CD4-positive, alpha-beta memory T cell (primary cell): ENCODE measurements at places on chromosomes 4 and X.

DNA sequence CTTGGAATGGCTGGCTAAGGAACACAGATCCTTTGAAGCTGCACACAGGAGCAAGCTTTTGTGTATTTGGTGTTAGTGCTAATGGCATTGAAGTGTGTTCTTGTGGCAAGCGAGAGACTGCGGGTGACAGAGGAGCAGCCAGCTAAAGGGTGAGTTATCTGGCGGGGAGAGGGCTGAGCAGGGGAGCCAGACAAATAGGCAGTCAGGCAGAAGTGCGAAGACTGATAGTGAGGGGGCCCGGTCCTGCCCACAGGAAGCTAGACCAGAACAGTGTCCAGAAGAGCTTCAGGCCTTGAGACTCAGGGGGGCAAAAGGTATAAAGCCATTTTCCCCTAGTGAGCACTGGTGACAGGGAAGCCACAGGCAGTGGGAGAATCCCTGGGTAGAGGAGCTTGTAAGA, 49.6 kb upstream of the MAMLD1 start:
- no peak for DNase-seq

DNA sequence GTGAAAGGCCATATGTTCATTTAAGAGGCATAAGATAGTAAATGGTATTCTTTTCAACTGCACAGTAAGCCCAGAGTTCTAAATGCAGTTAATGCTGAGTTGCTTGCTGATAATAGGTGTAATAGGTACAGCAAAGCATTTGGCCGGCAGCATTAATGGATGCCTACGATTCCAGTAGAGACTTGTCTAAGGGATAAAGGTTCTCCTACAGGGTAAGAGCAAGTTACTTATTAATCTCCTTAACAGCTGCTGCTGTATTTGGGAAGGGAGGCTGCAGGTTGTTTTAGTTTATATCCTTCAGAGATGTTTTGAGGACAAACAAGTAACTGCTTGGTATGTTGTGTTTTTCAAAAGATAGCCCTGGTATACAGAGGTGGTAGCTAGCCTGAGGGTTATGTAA, 16.8 kb downstream of the TSPAN7 start:
- DNase-seq = no peak

DNA sequence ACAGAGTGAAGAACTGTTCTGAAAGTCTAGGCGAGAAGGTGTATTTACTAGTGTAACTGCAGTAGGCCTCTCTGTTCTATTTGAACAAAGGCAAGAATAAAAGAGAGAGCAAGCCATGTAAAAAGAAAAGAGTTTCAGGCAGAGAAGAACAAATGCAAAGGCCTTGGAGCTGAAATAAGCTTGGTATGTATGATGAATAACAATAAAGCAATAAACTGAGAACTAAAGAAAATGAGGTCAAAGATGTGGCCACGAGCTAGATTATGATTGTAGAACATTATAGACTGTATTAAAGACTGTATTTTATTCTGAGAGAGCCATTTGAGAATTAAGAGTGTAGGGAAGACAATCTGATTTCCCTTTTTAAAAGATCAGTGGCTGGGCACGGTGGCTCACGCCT, 160.5 kb downstream of the LRBA start:
- DNase-seq = no peak

- DNase-seq = no peak
Observed at GRCh38 chrX:24153178-24153795, 3.8 kb downstream of the ZFX start.

DNA sequence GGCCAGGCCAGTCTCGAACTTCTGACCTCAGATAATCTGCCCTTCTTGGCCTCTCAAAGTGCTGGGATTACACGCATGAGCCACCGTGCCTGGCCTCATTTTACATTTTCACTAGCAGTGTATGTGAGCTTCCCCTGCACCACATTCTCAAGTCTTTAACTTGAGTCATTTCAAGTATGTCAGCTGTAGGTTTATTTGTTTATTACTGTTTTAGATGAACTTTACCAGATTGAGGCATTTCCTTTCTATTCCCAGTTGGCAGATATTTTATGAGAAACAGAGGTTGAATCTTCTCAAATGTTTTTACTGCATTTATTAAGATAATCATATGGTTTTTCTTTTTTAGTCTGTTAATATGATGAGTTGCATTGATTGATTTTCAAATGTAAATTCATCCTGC, 114.6 kb upstream of the SH3RF1 start:
- DNase-seq = no peak

DNA sequence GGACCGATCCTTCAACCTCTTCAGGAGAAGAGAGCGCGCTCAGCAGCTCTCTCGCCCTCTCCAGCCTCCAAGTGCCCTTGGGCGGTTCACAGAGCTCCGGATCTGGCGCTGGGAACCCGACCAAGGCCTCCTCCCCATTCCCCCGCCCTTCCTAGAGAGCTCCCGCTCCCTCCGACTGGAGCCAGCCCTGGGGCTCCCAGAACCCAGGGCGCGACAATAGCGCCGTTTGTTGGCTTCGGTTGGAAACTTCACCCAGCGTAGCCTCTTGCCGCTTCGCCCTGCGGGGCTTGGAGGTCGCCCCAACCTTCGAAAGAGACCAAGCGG, 3.1 kb upstream of the SOX3 start:
- DNase-seq = no peak

- no peak for DNase-seq
Observed at GRCh38 chr4:70674731-70675130, 8.4 kb upstream of the JCHAIN start.

- DNase-seq = no peak
Observed at GRCh38 chr4:168274871-168275270, 43.7 kb downstream of the DDX60 start.

DNA sequence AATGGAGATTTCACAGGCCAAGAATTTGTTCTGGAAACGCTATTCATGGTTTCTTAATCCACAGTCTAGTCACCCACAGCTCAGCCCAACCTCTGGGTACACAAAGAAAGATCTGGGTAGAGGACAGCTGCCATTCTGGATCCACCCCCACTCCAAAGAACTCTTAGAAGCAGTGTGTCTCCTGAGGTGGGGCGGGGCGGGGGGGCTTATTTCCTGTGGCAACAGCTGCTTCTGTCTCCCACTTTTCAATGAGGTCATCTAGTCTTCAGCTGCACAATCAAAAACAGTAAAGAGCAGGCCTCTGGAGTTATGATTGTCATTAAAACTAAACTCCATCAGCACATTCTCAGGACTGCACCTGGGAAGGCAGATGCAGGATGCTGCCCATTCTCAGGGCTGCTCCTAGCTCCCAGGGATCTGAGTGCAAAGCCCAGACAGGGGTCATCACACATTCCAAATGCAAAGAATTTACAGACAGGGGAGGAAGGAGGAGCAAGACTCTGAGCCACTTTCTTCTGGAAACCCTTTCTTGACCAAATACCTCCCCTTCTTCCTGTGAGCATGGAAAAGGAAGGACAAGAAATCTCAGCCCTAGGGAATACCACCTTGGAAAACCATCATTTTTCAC, 207.3 kb downstream of the HS6ST2 start:
- DNase-seq = no peak

DNA sequence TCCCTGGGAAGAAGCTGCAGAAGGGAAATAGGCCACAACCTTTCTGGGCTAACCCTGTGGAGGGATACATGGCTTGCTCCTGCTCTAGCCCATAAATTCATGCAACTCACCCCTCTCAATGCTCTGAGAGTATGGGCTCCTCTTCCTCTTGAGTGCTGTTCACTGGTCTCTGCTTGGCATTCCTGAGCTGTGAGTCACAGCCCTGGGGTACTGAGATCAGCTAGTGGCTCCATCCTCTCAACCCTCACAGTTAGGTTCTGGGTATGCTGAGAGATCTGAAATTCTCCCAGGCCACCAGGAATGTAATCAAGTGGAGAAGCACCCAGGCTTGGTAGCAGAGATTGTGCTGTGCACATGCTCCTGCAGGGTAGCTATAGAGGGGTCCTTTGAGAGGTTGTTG, 60.6 kb upstream of the SPANXN2 start:
- DNase-seq = no peak

DNA sequence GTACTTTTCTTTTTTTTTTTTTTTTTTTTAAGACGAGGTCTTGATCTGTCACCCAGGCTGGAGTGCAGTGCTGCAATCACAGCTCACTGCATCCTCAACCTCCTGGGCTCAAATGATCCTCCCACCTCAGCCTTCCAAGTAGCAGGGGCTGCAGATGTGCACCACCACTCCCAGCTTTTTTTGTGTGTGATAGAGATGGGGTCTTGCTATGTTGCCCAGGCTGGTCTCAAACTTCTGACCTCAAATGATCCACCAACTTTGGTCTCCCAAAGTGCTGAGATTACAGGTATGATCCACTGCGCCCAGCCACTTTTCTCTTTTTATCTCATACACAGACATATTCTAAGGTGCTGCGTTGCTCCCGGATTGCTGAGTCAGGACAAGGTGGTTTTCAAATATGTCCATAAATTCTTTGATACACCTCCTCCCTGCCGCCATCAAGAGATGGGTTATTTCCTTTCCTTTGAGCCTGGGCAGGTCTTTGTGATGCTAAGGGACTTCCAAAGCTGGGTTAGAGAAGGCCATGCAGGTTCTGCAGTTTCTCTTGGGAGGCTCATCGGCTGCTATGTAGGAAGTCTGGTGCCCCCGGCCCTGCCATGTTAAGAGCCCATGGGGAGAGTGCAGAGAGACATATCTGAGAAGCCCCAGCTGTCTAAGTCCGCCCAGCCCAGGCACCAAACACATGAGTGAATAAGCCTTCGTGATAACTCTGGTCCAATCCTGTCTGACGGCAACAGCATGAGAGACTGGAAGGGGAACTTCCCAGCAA, 8.4 kb upstream of the PLA2G12A start:
- no peak for DNase-seq

GRCh38 chr4:144509088-144510015, 136.6 kb upstream of the HHIP start:
- no peak for DNase-seq

GRCh38 chrX:101764538-101764937, 104.9 kb upstream of the ARMCX2 start:
- no peak for DNase-seq

DNA sequence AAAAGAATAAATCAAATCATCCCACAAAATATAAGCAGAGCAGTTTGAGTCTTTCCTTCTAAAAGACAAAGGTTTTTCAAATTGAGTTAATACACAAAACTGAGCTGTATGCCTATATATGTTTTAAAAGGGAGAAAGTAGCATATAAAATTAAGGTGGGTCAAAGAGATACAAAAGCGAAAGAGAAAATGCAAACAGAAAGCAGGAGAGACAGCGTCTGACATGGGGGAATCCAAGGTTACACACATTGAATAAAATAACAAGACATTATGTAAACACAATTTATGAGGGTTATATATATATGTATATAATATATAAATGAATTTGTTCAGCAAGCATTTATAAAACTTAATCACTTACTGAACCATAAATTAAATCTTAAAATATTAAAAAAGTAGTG, 276.1 kb upstream of the LCORL start:
- DNase-seq = no peak

- DNase-seq = no peak
Observed at GRCh38 chr4:70931347-70931746, 29.2 kb downstream of the MOB1B start.

DNA sequence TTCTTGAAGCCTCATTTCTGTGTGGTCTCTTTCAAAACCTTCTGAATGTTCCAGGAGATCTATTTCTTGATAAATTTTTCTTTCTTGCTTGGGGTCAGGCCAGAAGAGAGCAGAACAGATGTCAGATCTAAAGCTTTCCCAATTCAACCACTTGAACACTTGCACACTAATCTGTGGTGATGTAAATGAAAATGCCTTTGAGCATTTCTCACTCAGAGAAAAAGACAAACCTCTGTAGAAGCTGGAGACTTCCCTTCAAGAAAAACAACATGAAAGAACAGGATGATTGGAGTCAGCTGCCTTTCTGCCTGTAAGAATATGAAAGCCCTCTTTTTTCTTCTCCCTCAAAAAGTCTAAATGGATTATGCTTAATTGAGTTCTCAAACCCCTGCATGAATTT, 11.2 kb downstream of the IGFBP7 start:
- no peak for DNase-seq

GRCh38 chr4:22099896-22100295, 151.3 kb upstream of the KCNIP4 start:
- no peak for DNase-seq

DNA sequence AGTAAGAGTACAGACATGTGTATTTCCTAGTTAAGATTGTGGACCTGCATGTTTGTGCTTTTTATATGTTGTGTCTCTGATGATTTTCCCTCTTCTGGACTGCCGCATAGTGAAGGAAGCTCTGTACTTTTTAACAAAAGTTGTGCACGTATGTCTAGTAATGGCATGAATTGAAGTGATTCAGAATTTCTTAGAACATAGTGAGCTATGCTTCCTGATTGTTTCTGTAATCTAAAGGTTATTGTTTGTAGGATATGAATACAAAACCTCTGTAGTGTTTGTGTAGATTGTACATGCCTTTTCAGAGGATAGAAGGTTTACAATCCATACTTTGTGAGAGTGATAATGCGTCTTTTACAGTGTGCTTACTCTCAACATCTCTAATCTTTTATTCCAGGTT, 37.0 kb upstream of the NUDT6 start:
- no peak for DNase-seq

DNA sequence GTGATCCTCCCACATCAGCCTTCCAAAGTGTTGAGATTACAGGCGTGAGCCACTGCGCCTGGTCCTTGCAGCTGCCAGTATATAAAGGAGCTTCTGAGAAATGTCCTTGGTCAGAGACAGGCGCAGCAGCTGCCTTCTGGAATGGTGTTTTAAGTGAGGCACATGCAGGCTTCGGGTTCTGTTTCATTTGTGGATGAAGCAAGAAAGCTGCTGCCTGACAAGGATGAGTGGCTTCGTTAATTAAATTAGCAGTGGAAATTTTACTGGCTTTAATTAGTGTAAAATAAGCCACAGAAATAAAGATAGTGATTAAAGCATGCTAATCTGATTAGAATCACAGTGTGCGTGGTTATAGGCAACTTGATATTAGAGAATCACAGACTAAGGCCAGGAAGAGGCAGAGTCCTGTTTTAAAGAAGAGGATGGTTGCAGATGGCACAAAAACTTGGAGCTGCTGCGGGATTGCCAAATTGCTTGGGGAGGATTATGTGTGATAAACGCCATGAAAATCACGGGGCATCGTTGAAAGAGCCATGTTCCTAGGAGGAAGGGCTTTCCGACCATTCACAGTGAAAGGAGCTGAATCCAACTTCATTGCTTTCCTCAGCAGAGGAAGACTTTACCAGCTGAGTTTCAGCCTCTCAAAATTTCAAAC, 348.4 kb upstream of the FAT1 start:
- DNase-seq = no peak

GRCh38 chr4:8341691-8342090, 72.1 kb downstream of the HTRA3 start:
- no peak for DNase-seq

- DNase-seq = no peak
Observed at GRCh38 chr4:130393642-130394041, 1297.7 kb downstream of the C4orf33 start.

DNA sequence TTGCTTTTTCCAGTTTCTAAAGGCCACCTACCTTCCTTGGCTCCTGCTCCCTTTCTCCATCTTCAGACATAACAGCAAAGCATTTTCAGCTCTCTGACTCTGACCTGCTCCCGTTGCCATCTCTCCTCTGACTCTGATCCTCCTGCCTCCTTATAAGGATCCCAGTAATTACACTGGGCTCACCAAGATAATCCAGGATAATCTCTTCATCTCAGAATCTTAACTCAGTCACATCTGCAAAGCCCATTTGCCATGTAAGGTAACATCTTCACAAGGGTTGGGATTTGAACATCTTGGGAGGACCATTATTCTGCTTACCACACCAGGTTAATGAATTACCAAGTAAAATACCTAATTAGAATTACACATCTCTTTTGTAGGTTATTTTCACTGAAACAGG, 41.3 kb upstream of the MAGED1 start:
- DNase-seq = no peak
